ENCODE measurements at places on chromosomes 6 and 20. TPM values are rescaled to one million over a fixed set of nuclear protein-coding genes. Genes with fewer than 3 reads are reported as not detected.

DNA sequence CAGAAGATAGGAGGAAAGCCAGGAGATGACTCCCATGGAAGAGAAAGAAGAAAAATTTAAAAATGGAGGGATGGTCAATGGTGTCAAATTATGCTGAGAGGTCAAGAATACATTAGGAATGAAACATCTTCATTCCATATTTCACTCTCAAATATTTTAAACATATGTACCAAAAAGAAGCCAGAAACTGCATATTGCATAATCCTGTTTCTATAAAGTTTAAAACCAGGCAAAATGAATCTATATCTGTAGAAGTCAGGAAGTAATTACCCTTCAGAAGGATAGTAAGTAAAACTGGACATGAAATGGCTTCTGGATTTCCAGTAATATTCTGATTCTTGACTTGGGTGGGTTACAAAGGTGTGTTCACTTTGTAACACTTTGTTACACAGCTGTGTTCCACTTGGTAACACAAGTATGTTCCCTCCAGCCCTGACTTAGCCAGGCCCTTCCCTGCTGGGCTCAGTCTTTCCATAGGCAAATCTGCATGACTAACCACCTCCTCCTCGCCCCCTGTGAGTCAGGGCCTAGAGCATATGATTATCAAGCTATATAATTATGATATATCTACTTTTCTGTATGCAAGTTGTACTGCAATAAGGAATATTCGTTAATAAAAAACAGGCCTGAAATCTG is 20.2 kb upstream of the C6orf141 start:
- no peaks in the 10 kb centered on the region for H3K4me1 ChIP-seq
- DNase-seq: no peak
- no peak overlapping the region for H3K27ac ChIP-seq
- H3K36me3 ChIP-seq: no peaks in the 10 kb centered on the region
- no peak overlapping the region for H3K4me3 ChIP-seq
- no peaks in the 10 kb centered on the region for H3K27me3 ChIP-seq

VSX1 gene
- total RNA-seq: not detected

SYCP2 gene
- 4.4 TPM for total RNA-seq

GRCh38 chr6:113733381-113733780 is 123.8 kb upstream of the MARCKS start:
- no peak overlapping the region for H3K27ac ChIP-seq
- DNase-seq: no peak
- no peaks in the 10 kb centered on the region for H3K36me3 ChIP-seq
- no peaks in the 10 kb centered on the region for H3K4me1 ChIP-seq

DNA sequence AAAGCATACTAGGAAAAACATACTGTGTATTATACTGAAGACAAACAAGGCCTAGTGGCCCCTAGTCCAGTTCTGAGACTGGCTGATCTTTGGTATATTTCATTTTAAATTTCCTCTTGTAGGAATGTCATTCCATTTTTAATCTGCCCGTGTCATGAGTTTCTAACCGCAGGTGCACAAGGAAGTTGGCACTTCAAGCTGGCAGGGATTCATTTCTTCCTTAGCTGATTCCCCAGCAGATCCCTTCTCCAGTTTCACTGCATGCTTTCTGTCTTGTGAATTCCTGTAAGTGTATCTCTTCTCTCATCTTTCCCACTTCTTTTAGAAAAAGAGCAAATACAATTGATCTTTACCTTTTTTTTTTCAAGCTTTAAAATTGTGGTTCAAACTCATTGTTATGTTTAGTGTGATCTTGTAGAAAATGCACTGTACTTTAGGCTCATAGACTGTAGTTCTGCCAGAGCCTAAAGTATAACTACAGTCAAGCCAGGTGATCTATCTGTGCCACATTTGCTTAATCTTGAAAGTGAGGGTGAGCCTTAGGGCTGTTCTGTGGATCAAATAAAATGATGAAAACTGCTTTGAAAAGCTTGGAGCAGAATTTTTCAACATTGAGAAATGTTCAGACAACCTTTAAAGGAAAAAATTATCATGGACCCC is 37.0 kb downstream of the RNF217 start:
- no peaks in the 10 kb centered on the region for H3K4me1 ChIP-seq
- H3K27ac ChIP-seq: no peak overlapping the region
- DNase-seq: no peak
- no peaks in the 10 kb centered on the region for H3K27me3 ChIP-seq
- H3K36me3 ChIP-seq: no peaks in the 10 kb centered on the region

DNA sequence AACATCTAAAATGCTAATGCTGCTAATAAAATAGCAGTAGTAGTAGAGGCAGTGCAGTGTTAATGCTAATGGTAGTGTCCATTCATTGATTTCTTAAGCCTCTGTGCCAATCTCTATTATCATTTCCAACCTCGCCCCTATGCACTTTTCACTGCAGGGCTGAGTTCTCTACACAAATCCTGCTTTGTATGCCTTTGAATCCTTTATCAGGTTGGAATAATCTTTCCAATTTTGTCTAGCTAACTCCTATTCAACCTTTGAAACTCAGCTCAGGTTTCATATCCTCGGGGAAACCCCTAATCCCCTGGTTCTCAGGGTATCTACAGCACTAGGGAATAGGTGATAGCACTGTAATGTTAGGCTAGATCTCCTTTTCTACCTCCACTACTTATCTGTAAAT is 284.0 kb upstream of the RUNX2 start:
- no peak for DNase-seq
- H3K27me3 ChIP-seq: no peaks in the 10 kb centered on the region
- H3K36me3 ChIP-seq: no peaks in the 10 kb centered on the region
- H3K4me3 ChIP-seq: no peak overlapping the region
- H3K27ac ChIP-seq: no peak overlapping the region
- H3K4me1 ChIP-seq: peaks cover under 1% of the 10 kb centered on the region

GRCh38 chr6:127949251-127949650 is 48.4 kb upstream of the THEMIS start:
- no peaks in the 10 kb centered on the region for H3K27me3 ChIP-seq
- H3K4me3 ChIP-seq: no peak overlapping the region
- DNase-seq: no peak

All from CD4-positive, alpha-beta T cell (primary cell).